ENCODE measurements at places on chromosomes 5 and 9.

GRCh38 chr5:150144246-150144801 is 11.3 kb downstream of the PDGFRB start:
- peak; percentile 63 for DNase-seq

DNA sequence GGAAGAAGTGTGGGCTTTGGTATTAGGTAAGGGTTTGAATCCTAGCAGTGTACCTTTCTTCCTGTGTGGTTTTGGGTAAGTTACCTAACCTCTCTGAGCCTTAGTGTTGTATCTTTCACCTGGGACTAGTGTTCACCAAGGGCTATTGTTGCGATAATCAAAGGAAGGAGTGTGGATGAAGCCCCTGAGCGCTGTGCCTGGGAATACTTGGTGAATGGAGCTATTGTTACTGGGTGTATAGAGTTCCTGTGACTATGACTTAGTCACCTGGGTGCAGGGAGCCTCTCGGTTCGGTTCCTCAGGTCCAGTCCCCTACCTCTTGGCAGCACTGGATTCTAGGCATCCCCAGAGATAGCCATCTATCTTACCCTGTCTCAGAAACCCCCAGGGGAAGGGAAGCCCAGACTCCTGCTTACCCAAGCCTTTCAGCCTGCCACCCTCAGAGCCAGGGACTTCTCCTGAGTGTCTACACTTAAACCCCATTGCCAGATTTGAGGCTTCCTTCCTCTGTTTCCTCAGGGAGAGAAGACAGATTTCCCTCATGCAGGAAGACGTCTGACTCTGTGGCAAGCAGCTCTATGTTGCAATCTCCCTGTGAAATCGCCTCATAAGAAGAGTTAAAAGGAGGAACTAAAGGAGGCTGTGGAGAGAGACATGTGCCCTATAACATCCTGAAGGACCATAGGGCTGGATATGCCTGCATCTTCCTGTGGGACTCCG is 181.0 kb upstream of the PITX1 start:
- DNase-seq: no peak

DNA sequence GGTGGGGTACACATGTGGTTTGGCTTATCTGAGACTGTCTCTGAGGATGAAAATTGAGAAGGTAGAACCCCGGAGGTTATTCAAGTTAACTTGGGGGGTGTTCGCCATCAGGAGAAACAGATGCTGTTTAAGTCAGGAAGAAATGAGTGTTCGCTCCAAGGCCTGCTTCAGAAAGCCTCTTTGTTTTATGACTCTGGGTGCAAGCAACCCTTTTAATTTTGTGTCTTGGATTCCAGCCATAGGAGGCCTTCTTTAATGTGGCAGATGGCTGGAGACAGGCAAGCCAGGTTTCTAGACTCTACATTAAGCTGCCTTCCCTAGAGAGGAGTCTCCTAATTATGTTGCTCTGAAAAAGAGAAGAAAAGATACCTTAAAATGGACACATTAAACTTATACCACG is 4.2 kb upstream of the SMAD5 start:
- DNase-seq: no peak

DNA sequence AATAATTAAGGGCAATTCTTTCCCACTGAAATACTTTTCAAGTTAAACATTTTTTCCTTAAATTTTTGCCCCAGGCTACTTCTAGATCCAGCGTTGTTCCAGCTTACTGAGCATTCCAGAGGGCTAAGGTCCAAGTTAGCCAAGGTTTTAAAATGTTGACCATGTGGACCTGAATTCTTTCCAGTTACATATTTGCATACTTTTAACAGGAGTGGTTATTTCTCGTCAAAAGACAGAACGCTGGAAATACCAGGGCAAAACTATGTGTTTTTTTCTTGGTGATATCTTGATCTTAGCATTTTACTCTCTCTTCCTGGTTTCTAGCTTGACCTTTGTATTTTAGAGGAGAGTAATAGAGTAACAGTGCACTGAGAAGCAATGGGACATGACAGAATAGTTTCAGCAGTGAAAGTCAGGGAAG is 32.8 kb downstream of the TMC1 start:
- DNase-seq: peak; percentile 98

DNA sequence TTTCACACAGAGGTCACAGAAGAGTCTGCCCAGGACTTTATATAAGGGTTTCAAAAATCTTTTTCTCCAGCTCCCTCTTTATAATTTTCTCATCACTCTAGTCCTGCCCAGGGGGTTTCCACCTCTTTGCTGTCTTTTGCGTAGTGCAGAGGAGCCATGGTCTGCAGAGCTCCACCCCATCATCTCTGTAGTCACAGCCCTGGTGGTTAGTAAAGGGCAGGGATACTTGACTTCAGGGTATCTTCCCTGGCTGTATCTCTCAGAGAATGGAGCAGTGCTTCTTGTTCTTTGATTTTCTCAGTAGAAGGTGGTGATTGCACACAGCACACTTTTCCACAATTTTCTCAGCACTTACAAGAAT is 900.6 kb upstream of the COX7C start:
- no peak for DNase-seq

GRCh38 chr5:6370580-6370979 is 7.8 kb downstream of the MED10 start:
- DNase-seq: no peak

Measured in EL (cell line).